Activated T-helper 17 cell treated with anti-CD3 and anti-CD28 coated beads, Interleukin-2, amount 50 U/mL, for 72 hours (primary cell): ENCODE measurements at places on chromosomes 4 and X.
A peak's percentile ranks its signal among the peaks of the same experiment; 100 is the strongest.

DNA sequence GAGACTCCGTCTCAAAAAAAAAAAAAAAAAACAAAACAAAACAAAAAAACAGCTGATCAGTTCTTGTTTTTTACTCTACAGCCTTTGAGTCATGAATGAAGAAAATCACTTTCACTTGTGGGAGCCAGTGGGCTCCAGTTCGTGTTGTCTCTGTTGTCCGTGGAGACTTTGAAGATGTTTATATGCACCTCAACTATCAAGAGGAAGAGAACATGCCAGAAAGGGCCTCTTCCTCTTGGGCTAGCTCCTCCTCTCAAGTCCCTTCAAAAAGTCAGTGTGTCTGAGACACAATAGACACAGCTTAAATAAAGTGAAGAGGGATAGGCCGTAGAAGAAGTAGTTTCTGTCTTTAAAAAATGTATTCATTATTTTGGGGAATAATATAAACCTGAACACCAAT lies 182.7 kb downstream of the KDR start:
- no peaks in the 10 kb centered on the region for H3K27me3 ChIP-seq
- ATAC-seq, result peak; percentile 78
- H3K4me3 ChIP-seq, result peak overlapping the region; percentile 49
- peak overlapping the region; percentile 65 for H3K27ac ChIP-seq
- H3K4me1 ChIP-seq, result peaks cover 11% of the 10 kb centered on the region

- no peaks in the 10 kb centered on the region for H3K27me3 ChIP-seq
- ATAC-seq, result no peak
- H3K36me3 ChIP-seq, result peaks cover 15% of the 10 kb centered on the region
- no peaks in the 10 kb centered on the region for H3K4me1 ChIP-seq
- H3K27ac ChIP-seq, result no peak overlapping the region
Observed at GRCh38 chrX:41823402-41823801, 99.4 kb downstream of the GPR82 start.

- peaks cover 3% of the 10 kb centered on the region for H3K4me1 ChIP-seq
- ATAC-seq, result no peak
- no peak overlapping the region for H3K27ac ChIP-seq
- no peak overlapping the region for H3K4me3 ChIP-seq
- H3K27me3 ChIP-seq, result no peaks in the 10 kb centered on the region
- no peaks in the 10 kb centered on the region for H3K36me3 ChIP-seq
Observed at GRCh38 chrX:37989304-37989703, 17.0 kb upstream of the SYTL5 start.

DNA sequence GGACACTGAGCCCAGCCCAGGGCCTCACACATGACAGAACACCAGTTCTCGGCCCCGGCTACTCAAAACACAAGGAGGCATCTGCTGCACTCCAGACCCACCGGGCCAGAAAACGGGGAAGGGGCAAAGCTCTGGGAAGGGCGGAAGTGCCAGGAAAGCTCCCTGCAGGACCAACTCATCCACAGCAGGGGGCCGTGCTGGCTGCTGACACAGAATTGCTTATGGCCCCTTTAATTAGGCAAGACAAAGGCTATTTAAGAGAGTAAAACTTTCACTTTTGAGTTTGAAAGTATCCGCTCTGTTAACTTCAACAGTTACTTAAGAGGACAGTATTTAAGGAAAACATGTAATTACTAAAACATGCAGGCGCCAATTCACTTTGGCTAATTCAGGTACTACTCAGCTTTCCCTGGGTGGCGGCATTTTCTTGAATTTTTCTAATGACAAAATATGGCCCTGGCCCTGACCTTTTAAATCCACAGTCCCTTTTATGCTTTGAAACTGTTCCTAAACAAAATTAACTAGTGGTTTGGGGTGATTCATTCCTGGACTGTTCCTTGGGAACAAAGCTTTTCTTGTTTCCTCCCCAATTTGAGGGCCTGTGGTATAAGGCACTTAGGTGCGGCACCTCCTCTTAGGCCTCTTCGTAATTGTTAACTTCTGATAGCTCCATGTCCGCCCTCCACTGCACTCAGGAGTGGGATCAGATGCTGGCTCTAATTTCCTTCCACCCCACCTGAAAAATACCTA lies 40.4 kb downstream of the NSG1 start:
- H3K4me3 ChIP-seq, result no peak overlapping the region
- H3K27ac ChIP-seq, result peak overlapping the region; percentile 37
- peaks cover 19% of the 10 kb centered on the region for H3K4me1 ChIP-seq
- H3K27me3 ChIP-seq, result no peaks in the 10 kb centered on the region
- peaks cover 14% of the 10 kb centered on the region for H3K36me3 ChIP-seq

GRCh38 chrX:115030625-115031024 lies 13.2 kb upstream of the IL13RA2 start:
- H3K4me1 ChIP-seq, result no peaks in the 10 kb centered on the region
- H3K27me3 ChIP-seq, result no peaks in the 10 kb centered on the region
- H3K27ac ChIP-seq, result no peak overlapping the region
- ATAC-seq, result no peak

DNA sequence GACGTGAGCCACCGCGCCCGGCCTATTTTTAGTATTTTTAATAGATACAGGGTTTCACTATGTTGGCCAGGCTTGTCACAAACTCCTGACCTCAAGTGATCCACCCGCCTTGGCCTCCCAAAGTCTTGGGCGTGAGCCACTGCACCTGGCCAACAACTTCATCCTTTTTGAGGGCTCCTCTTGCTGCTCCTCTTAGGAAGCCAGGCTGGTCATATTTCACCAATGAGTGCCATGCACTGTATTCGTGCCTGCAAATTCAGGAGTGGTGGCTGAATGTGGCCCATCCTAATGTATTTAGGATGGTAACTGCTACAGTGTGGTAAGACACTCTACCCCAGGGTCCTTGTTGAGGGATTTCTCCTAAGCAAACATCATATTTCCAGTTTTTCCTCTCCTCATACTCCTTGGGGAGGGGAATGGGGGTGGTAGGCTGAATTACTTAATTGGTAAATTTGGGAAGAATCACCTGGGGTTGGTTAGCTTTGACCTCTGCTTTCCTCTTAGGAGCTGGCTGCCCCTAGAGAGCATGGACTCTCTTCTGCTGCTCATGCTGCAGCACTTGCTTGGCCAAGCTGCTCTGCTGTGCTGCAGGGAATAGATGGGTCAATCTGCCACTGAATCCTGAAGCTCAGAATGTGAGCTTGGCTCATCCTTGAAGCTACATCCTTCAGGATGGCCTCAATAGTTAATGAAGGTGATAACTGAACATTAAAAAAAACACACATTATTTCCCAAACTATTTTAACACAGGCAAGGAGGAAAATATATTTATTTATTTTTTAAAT lies 167.4 kb downstream of the HS3ST1 start:
- ATAC-seq, result no peak
- H3K4me3 ChIP-seq, result no peak overlapping the region
- no peaks in the 10 kb centered on the region for H3K4me1 ChIP-seq
- no peaks in the 10 kb centered on the region for H3K36me3 ChIP-seq
- H3K27me3 ChIP-seq, result peaks cover 2% of the 10 kb centered on the region
- H3K27ac ChIP-seq, result no peak overlapping the region

DNA sequence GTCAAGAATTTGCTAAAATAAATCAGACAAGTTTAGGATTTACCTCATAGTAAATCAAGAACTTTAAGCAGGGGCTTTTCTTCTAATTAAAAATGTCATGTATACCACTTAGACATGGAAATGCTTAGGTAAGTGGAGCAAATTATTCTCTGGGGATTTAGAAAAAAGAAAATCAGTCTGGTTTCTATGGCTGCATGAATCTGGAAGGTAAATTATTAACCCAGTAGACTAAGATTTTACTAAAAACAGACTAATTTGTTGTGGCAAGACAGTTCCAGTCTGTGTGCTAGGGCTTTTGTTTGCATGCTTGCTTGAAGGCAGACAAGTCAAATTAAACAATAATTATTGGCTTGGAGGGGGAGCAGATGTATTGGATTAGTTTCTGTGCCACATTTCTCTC lies 140.6 kb downstream of the TBL1X start:
- H3K27ac ChIP-seq, result no peak overlapping the region
- ATAC-seq, result no peak
- H3K4me1 ChIP-seq, result no peaks in the 10 kb centered on the region
- H3K27me3 ChIP-seq, result no peaks in the 10 kb centered on the region
- H3K36me3 ChIP-seq, result no peaks in the 10 kb centered on the region
- no peak overlapping the region for H3K4me3 ChIP-seq

DNA sequence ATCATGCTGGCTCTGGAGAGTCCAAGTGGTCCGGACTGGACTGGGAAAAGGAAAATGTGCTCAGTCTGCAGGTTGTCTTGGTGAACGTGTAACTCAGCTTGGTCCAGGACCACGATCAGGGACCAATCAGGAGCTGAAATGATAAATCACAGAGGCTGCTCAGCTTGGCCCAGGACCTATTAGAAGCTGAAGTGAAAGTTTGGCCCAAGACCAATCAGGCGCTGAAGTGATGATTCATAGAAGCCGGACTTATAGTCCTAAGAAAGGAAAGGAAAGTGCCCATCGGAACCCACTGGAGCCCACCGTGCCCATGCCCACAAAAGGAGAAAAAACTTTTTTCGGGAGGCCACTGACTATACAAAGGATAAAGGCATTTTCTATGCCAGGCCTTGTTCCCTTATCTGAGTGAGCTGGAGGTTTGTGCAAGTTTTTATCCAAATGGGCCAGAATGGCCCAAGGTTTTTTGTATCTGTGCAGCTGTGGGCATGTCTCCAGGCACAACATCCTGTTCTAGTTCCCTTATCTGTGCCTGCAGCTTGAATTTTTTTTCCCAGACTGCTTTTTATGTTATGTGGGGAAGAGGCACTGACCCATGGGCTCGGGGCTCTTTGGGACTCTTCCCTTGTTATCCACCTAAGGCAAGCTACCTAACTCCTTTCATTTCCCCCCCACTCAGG lies 194.4 kb downstream of the FAM133A start:
- no peak overlapping the region for H3K27ac ChIP-seq
- no peaks in the 10 kb centered on the region for H3K4me1 ChIP-seq
- no peaks in the 10 kb centered on the region for H3K27me3 ChIP-seq
- no peak for ATAC-seq

DNA sequence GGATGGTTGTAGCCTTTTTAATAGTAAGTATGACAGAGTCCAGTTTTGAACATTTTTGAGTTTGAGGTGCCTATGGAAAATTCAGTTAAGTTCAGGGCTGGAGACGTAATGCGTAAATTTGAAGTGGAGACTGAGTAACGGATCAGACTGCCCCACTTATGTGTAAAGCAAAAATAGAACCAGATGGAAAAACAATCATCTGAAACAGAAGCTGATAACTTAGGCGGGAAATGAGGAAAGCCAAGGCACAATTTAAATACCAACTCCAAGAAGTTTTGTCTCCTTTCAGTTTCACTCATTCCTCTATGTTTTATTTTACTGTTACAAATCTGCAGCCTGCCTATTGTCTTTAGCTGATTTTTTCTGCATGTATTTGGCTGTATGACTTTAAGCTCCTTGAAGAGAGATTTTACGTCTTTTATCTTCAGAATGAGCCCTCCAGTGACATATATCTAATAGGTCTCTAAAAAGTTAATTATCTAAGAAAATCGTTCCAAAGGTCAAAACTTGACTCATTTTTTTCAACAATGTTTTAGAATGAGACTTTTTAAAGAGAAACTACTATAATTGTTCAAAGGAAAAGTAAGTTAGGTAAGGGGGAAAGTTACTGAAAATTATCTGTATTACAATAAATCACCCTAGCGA lies 1.1 kb downstream of the SGCB start:
- peaks cover under 1% of the 10 kb centered on the region for H3K36me3 ChIP-seq
- H3K27me3 ChIP-seq, result peaks cover 9% of the 10 kb centered on the region
- peaks cover 18% of the 10 kb centered on the region for H3K4me1 ChIP-seq
- no peak for ATAC-seq
- peak overlapping the region; percentile 80 for H3K4me3 ChIP-seq
- peak overlapping the region; percentile 79 for H3K27ac ChIP-seq

- H3K27ac ChIP-seq, result no peak overlapping the region
- no peaks in the 10 kb centered on the region for H3K27me3 ChIP-seq
- H3K4me3 ChIP-seq, result no peak overlapping the region
- H3K4me1 ChIP-seq, result peaks cover 4% of the 10 kb centered on the region
- H3K36me3 ChIP-seq, result no peaks in the 10 kb centered on the region
- ATAC-seq, result no peak
Observed at GRCh38 chrX:37783305-37783704, 3.4 kb downstream of the CYBB start.

DNA sequence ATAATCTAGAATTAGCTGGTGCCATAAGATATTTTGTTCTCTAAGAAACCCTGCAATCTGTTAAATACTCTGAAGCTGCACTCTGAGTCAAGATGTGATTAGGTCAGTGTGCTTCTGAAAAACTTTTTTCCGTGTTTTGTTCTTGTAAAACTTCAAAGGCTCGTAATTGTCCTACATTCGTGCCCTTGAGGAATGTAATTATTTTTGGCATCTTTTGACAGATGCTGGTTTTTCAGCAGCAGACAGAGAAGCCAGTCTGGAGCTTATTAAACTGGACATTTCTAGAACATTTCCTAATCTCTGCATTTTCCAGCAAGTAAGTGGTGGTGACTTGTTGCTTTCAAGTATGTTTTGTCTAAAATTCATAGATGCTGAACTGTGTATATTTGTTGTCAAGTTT lies 36.8 kb upstream of the TADA2B start:
- no peak for ATAC-seq
- peak overlapping the region; percentile 78 for H3K27ac ChIP-seq
- H3K4me1 ChIP-seq, result peaks cover 5% of the 10 kb centered on the region
- H3K4me3 ChIP-seq, result no peak overlapping the region
- H3K27me3 ChIP-seq, result no peaks in the 10 kb centered on the region

- H3K4me1 ChIP-seq, result no peaks in the 10 kb centered on the region
- H3K36me3 ChIP-seq, result no peaks in the 10 kb centered on the region
- peaks cover 3% of the 10 kb centered on the region for H3K27me3 ChIP-seq
- no peak overlapping the region for H3K4me3 ChIP-seq
- no peak overlapping the region for H3K27ac ChIP-seq
- no peak for ATAC-seq
Observed at GRCh38 chr4:74946196-74946595, 13.3 kb downstream of the PARM1 start.

- no peaks in the 10 kb centered on the region for H3K27me3 ChIP-seq
- ATAC-seq, result no peak
- H3K4me3 ChIP-seq, result no peak overlapping the region
- H3K36me3 ChIP-seq, result peaks cover 5% of the 10 kb centered on the region
- no peak overlapping the region for H3K27ac ChIP-seq
Observed at GRCh38 chr4:159284113-159284512, 181.2 kb downstream of the RAPGEF2 start.

- H3K36me3 ChIP-seq, result peaks cover 40% of the 10 kb centered on the region
- peaks cover 5% of the 10 kb centered on the region for H3K4me1 ChIP-seq
- no peaks in the 10 kb centered on the region for H3K27me3 ChIP-seq
- no peak overlapping the region for H3K4me3 ChIP-seq
Observed at GRCh38 chr4:13476915-13477314, 7.2 kb downstream of the RAB28 start.

DNA sequence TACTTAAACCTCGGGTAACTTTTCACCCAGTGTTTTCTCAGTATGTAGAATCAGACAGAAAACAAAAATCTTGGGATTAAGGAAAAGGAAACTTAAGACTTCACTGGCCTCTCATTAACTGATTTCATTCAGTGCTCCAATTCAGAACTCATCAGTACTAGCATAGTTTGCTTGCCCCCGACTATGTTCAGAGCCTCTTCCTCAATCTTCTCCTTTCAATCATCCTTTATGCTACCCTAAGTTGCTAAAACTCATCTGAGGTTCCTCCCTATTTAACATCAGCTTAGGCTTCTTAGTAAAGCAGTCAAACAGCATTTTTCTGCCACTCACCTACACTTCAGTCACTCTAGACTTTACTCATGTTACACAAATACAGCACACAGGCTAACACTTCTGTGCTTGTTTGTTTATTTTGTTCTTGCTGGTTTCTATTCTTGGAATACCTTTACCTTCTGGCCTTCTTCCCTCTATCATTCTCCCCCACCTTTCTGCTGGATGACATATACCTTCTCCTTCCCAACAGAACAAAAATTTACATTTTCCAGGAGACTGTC lies 163.0 kb upstream of the TLL1 start:
- ATAC-seq, result no peak
- H3K27ac ChIP-seq, result no peak overlapping the region
- H3K27me3 ChIP-seq, result no peaks in the 10 kb centered on the region
- H3K36me3 ChIP-seq, result no peaks in the 10 kb centered on the region
- no peaks in the 10 kb centered on the region for H3K4me1 ChIP-seq
- H3K4me3 ChIP-seq, result no peak overlapping the region
